HTR-8/SVneo (cell line): ENCODE measurements at places on chromosomes 1 and 21.
A peak's percentile ranks its signal among the peaks of the same experiment; 100 is the strongest.

DNA sequence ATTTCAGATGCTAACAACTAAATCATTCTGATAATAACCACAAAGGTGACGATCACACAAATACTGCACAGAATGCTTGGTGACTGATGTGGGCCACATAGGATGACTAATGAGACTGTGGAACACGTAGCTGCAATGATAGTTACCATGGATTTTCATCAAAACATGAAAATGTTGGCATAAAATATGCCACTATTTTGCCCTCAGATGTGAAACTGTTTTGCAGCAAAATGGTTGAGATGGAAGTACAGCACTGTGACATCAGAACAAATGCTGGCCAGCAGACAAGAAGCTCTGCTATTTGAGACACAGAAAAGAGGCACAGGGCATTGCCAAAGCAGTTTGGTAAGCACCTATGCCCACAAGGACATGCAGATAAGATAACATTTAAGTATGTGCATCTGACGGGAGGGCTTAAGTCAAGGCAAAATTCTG is 83.8 kb downstream of the NIBAN1 start:
- no peak for DNase-seq

- DNase-seq, result no peak
Observed at GRCh38 chr1:20956272-20956671, 169.2 kb upstream of the HP1BP3 start.

DNA sequence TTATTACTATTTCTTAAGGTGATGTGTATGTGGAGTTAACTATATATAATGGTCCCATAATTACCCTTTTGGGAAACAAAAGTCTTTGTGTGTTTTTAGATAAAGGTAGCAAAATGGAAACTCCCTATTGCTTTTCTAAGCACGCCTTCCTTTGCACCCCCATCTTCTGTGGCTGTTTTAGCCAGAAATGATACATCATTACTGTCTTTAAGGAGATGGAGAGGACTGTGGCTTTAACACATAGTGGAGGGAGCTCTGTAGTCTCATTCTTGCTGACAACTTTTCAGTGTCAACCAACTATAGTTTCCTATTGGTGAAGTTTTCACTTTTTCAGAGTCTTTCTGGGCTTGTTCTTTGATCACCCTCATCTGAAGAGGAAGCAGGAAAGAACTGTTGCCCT is 1.0 kb downstream of the APOBEC4 start:
- DNase-seq, result no peak

- no peak for DNase-seq
Observed at GRCh38 chr1:36151134-36151844, 2.0 kb upstream of the TRAPPC3 start.

GRCh38 chr1:183346276-183346732 is 71.9 kb downstream of the NMNAT2 start:
- no peak for DNase-seq

DNA sequence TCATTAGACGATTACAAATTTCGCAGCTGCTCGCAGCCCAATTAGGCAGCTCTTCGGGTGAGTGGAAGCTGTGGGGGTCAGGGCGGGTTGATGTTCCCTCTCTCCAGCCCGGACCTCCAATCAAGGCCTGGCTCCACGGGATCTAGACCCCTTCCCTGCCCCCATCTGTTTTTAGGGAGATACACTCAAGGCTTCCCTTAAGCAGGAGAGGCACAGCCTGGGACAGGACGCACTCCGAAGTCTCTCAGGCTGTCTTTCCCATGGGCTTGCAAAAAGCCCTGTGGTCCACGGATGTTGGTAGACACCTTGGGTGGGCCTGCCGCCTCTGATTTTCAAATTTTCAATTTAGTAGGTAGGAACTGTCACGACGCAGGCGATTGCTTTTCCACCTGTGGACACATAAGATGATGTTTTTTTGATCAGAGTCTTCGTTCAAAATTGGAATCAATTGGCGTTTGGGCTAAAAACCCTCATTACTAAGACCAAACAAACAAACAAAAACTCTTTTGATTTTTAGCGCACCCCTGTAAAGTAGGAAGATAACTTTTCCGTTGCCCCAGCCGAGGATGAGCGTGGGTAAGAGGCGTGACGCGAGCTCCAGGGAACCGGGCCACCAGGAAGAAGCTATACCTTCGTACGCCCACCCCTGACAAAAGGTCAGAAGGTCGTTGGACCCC is 2.5 kb upstream of the LHX8 start:
- DNase-seq, result no peak

DNA sequence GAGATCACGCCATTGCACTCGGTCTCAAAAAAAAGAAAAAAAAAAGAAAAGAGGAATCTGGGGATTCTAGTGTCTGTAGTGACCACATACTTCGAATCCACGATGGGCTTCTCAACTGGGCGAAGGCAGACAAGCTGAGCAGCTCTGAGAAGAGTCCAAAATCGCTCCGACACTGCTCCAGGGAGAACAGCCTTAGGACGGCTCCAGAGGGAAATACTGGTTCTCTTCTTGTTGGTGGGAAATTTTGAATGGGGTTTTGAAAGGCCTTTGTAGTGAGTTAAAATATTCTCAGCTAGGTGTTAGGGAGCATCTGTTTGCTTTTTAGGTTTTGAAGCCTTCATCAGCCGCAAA is 18.3 kb upstream of the HJV start:
- DNase-seq, result no peak

GRCh38 chr1:199472018-199472417 is 555.5 kb upstream of the NR5A2 start:
- DNase-seq, result no peak

DNA sequence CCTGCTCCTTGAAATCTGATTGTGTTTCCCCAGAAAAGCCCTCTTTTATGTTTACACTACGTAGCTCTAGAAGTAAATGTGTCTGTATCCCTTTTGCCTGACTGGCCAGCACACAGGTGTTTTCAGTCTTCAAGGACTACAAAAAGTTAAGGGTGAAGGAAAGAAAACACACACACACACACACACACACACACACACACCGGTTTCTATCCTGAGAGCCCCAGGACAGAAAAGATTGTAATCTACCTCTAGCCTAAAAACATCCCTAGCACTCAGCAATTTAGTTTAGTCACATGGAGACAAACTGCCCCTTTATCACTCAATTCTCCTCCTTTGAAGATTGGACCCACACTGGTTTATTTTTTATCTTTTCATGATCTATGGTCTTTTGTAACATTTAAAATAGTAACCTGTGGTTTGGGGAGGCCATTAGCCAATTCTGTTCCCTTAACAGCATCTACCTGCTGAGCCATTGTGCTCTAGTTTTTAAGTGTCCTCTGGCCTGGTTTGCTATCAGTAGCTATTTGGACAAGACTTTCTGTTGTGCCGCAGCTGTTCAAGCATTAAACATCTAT is 15.8 kb upstream of the TRIM45 start:
- DNase-seq, result no peak

DNA sequence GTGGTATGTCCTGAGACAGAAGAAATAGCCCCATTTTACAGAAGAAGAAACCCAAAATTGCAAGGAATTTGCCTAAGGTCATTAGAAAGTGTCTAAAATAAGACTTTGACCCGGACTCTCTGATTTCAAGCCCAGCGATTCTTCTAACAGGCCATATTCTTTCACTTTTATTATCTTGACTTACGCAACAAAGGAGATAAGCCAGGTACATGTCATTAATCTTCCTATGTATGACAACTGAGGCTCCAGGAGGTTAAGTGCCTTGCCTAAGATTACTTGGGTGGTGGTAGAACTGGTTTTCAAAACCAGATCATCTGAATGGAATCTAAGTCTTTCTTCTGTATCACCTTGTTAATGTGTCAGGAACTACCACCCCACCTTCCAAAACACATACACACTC is 124.3 kb downstream of the PBX1 start:
- DNase-seq, result no peak

DNA sequence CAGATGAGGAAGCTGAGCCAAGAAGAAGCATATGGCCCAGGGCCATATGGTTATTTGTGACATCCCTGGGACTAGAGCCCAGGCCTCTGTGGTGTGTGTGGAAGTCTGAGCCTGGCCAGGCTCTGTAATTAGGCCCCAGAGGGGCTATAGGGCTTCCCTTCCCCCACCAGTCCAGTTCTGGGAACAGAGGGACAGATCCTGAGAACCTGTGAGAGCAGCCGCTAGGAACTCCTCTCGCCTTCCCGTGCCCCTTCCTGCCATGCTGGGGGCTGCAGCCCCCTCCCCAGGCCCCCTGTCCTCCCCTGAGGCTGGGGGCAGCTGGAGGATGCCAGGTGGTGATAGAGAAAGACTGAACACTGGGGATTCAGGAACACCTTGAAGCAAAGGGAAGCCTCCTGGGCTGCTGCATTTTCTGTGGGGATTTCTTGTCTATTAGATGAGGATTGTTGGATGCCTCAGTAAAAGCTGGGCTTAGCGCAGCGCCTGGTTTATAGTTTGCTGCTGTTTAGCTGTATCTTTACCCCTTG is 33.3 kb downstream of the COQ8A start:
- no peak for DNase-seq

- no peak for DNase-seq
Observed at GRCh38 chr21:45414396-45415187, 9.6 kb downstream of the COL18A1 start.

- no peak for DNase-seq
Observed at GRCh38 chr1:234618737-234619049, 8.7 kb upstream of the IRF2BP2 start.

DNA sequence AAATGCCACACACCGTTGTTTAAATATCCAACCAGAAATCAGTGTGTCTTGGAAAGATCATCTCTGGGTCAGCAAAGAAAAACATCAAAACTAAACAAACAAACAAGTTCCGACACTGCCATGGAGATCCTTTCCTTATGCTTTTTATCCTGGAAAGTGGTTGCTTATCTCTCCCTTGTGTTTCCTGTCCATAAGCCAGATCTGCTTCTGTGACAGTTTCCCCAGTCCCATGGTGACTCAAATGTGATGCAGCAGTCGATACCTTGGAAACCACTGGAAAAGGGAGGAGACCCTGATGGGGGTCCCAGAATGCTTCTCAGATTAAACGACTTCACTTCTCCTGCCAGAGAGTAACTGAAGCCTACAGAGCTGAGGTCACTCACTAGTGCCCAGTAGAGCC is 94.7 kb downstream of the DMRTA2 start:
- DNase-seq, result no peak

DNA sequence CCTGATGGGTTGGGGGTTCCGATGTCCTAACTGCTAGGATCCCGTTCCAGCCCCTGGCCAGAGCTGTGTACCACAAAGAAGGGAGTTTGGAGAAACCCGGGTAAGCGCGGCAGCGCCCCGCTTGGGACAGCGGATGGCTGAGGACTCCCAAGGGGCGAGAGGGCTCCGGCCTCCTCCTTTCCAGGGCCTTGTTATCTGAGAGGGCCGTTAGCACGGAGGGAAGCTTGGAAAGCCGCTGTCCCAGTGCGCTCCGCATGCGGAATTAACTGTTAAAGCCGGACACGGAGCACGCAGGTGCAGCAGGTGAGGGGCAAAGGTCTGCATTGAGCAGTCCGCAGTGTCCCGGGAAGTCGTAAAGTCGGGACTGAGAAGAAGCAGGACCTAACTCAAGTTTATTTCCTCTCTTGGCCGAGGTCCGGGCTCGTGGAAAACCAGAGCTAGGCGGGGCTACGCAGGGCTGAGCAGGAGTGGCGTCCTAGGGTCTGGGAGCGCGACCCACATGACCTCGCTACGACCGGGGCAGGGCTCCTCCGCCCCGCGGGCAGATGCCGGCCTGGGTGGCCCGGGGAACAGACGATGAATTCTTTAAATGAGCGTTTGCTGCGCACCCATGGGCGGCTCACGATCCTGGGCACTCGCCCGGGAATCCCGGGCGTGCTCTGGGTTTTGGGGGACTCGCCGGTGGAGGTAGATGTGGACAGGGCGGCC is 4.5 kb downstream of the LHX4 start:
- no peak for DNase-seq

- DNase-seq, result no peak
Observed at GRCh38 chr1:10979483-10979920, 33.0 kb upstream of the TARDBP start.

GRCh38 chr21:40668555-40669275 is 178.2 kb downstream of the DSCAM start:
- DNase-seq, result no peak

DNA sequence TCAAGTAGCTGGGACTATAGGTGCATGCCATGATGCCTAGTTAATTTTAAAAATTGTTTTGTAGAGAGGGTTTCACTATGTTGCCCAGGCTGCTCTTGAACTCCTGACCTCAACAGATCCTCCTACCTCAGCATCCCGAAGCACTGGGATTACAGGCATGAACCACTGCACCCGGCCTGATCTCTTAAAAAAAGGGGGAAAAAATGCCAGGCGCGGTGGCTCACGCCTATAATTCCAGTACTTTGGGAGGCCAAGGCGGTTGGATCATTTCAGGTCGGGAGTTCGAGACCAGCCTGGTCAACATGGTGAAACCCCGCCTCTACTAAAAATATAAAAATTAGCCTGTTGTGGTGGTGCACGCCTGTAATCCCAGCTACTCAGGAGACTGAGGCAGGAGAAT is 13.2 kb downstream of the AVPR1B start:
- no peak for DNase-seq

GRCh38 chr1:106995970-106996369 is 60.5 kb upstream of the PRMT6 start:
- DNase-seq, result no peak

DNA sequence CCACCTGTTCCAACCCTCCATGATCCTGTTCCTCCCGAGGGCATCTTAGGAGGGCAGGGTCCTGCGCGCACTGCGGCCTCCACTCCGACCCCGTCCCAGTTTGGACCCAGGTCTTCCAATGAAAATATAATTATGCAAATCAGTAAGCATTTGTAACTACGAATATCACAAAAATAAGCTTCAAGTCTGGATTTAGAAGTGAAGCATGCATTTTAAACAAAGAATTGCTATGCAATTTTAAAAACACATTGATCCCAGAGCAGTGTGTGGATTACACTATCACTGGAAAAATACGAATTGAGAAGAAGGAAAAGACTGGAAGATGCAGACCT is 673 bp downstream of the PRMT2 start:
- DNase-seq, result no peak

DNA sequence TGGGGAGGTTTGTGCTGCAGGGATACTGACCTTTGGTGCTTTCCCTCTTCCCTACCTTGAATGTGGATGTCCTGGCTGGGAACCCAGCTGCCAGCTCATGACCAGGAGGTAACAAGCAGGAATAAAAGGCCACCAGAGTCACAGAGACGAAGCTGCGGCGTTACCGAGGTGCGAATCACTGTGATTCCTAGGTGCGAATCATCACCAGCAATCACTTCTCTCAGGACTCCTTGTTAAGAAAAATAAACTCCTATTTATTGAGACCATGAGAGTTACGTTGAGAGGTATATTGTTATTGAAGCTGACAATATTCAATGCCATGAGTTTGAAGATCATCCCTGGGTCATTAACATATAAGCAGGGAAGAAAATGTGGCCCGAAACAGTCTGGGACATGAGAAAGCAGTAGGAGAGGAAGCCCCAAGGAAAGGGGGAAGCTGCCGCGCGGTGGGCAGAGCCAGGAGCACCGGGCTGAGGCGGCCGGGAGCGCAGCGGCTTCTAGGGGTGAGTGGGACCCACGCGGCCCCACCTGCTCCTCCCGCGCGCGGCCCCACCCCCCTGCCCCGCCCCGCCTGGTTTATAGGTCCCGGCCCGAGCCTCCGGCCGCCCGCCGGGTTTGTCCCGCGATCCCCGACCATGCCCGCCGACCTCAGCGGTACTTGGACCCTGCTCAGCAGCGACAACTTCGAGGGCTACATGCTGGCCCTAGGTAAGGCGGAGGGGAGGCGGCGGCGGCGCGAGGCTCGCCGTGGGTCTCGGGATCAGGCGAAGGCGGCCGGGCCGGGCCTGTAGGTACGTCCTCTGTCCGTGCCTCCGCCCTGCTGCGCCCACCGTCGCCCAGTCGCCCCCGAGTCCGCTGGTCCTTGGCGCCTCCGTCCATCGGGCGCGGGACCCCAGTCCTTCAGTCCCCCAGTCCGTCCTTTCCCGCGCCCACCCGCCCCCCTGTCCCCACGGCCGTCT is at the start of gene RBP7:
TSS of gene RBP7 (plus strand) at position 605 of the 959 bp plus-strand sequence. CDS start at position 636, 31 bp downstream.
- DNase-seq, result peak; percentile 47
